ENCODE measurements at places on chromosomes 4 and X.

DNA sequence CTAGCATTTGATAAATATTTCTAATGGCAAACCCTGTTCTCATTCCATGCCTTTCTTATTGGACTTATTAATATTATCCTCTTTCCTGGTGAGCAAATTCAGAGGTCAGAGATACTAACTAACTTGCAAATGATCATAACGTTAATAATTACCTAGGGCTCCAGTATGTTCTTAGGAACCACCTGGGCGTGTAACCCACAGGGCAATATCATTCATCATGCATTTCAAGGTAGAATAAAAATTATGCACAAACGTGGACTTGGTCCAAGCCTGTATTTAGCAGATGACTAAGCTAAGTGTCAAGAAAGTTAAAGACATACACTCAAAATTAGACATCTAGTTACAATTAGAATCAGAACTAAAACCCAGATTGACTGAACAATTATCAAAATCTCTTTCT is 850.1 kb downstream of the TRIML1 start:
- DNase-seq, result no peak

DNA sequence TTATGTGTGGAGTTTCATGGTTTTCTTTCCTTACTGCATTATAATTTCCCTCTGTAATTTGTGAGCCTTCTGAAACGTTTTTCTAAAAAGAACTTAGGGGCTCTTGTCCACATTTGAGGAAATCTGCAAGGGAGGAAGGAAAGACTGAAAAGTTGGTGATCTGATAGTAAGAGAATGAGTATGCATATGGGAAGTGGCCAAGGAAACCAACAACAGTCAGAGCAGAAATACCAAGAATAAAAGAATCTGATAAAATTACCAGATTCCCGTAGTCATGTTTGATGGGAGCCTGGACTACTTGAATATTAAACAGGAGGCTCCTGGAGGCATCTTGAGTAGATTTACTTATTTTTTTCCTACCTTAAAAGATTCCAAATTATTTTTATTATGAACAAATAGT is 50.1 kb downstream of the MEPE start:
- DNase-seq, result no peak

- DNase-seq, result no peak
Measured at GRCh38 chr4:149523039-149523438, 292.6 kb downstream of the IQCM start.

DNA sequence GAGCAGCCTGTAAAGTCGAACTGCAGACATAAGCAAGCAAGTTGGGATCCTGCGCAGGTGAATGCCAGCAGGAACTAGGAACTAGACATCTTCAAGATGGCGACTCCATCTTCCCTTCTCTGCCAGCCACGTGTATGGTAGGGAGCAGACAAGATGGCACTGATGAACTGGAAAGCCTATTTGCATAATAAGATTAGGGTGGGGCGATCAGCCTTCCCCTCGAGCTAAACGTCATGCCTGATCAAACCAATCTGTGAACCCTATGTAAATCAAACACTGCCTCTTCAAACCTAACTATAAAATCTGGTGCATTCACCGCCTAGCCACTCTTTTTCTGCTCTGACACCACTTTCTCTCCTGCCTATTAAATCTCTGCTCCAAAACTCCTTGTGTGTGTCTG is 28.1 kb upstream of the LGI2 start:
- DNase-seq, result no peak

DNA sequence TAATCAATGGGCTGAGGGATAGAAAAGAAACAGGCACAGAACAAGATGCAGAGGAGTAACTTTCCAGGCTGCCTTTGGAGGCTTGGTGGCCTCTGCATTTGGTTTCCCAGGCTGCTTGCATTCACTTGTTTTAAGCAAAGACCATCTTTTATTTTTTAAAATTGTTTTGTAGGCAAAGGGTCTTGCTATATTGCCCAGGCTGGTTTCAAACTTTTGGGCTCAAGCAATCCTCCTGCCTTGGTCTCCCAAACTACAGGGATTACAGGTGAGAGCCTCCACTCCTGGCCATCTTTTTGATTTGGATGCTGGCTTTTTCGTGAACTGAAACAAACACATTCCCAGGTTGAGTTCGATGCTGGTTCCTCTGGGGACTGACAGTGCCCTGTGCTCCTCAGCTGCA is 74.1 kb downstream of the SLC9A6 start:
- DNase-seq, result no peak

DNA sequence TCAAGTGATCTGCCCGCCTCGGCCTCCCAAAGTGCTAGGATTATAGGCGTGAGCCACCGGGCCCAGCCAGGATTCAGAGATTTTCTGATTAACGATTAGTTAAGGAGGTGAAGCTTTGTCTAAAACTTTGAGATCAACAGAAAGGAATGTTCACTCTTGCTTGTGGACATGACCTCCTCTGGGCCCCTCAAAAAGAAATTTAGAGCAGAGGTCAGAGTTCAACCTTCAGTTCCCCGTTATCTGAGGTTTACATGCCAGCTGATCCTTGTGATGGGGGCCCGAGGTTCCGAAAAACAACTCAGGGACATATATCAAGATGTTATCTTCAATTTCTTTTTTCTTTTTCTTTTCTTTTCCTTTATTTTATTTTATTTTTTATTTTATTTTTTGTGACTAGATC is 54.6 kb downstream of the DDX3X start:
- no peak for DNase-seq

DNA sequence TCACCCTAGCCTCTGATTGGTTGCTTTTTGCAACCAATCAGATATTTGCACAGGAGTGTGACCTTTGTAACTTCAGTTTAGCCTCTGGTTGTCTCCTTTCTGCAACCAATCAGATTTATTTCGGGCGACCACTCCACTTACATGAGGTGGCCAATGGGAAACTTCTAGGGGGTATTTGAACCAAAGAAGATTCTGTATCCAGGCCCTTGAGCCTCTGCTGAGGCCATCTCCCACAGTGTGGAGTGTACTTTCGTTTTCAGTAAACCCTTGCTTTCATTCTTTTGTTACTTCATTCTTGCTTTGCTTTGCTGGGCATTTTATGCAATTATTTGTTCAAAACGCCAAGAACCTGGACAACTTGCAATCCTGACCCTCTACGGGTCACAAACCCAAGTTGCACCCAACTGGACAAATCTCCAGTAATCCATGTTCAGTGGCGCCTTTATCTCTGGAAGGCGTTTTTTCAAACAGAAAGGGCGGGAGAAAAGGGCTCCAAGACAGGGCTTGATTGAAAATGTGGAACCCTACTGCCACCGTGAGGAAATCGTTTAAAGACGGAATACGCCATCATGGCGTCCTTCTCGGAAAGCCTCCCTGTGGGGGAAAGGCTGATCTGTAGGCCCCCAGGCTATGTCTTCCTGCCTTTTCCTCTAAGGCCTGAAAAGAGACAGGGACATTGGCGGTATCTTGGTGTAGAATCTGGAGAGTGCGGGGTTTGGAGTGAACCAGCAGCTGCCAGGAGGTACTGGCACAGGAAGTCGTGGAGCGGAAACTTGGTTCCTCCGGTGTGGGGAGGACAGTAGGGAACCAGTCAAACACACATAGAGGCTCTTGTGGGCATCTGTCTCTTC is 184.6 kb downstream of the OR13H1 start:
- no peak for DNase-seq

- no peak for DNase-seq
Measured at GRCh38 chr4:155761916-155762315, 3.1 kb downstream of the GUCY1B1 start.

GRCh38 chr4:100694467-100694866 is 176.6 kb upstream of the EMCN start:
- no peak for DNase-seq

- DNase-seq, result no peak
Measured at GRCh38 chr4:38976308-38976707, 55.9 kb downstream of the TMEM156 start.

- no peak for DNase-seq
Measured at GRCh38 chrX:50852524-50852923, 38.5 kb upstream of the SHROOM4 start.

- no peak for DNase-seq
Measured at GRCh38 chr4:1368421-1369090, 21.5 kb downstream of the UVSSA start.

GRCh38 chr4:5222951-5223350 is 171.7 kb downstream of the STK32B start:
- DNase-seq, result no peak

- peak; percentile 87 for DNase-seq
Measured at GRCh38 chr4:1011022-1011665, at the start of gene FGFRL1. TSS of gene FGFRL1 (plus strand) at chr4:1011626. CDS start at chr4:1012486, 860 bp downstream.

DNA sequence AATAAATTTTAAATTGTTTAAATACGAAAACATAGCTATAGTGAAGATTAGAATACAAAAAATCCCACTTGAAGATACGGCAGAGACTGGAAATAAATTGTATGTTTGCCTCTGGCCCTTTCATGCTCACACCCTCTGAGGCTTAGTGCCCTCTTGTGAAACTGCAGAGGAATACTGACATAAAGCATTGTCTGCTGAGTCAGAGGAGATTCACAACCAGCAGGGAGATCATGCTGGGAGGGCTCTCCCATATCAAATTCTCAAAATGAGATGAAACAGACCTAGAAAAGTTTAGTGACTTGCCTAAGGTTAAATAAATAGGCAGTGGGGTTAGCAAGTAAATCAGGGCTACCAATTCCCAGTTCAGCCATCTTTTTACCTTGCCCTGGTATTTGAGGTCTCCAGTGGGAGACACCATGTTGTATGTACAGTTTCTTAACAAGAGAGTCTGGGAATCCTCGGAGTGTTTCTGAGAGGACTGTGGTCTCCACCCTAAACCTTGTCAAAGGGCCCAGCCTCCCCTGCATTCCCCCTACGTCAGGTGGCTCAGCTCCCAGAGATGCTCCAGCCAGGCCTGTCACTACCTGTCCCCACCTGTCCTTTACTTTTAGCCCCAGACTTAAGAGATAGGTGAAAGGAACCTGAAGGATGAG is 581.4 kb upstream of the DIPK2B start:
- DNase-seq, result peak; percentile 72

GRCh38 chr4:170270628-170271027 is 180.9 kb upstream of the AADAT start:
- no peak for DNase-seq

DNA sequence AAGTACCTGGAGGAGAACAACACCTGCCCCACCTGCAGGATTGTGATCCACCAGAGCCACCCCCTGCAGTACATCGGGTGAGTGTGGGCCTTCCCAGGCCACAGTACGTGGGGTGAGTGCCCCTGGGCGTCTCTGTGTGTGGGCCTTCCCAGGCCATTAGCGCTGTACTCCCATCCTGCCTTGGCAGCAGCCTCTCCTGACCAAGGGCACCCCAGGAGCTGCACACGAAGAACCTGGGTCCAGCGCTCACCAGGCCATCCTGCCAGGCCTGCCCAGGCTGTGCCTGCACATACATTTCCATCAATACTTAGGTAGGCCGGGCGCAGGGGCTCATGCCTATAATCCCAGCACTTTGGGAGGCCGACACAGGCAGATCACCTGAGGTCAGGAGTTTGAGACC is 29.3 kb downstream of the PCGF3 start:
- no peak for DNase-seq

DNA sequence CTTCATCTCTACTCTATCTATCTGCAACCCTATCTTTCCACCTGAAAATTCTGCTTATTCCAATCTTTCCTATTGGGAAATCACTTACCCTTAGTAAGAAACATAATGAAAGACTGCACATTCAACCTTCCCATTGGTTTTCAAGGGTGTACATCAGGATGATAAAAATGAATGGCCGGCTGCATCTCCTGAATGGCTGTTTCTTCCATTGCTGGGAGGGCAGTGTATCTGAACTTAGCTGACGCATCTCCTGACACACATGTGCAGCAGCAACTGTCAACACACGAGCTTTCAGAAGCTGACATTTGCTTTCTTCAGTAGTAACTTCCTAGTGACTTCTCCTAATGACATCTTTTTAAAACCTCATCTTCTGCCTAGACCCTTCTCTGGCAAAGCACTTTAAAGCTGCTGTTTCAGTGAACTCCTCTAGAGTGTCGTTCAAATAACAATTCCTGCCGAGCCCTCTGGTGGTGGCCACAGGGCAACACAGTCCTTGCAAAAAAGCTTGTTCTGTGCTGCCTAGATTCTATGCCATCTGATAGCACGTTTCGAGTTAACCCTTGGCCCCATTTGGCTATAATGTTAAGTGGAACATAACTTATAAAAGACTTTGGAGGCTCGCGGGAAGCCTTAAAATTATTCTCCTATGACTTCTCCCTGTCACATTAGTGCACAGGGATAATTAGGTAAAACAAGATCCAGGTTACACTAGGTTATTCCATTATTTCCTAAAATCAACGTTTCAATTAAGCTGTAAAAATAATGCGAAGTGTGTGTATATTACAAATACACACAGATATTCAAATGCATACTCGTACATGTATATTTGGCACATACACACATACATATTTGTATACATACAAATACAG is 2340.7 kb downstream of the PCDH7 start:
- peak; percentile 70 for DNase-seq

- no peak for DNase-seq
Measured at GRCh38 chrX:151974336-151975227, at the start of gene GABRE. TSS of gene GABRE (minus strand) at chrX:151974676. CDS start at chrX:151974625, 51 bp downstream.

DNA sequence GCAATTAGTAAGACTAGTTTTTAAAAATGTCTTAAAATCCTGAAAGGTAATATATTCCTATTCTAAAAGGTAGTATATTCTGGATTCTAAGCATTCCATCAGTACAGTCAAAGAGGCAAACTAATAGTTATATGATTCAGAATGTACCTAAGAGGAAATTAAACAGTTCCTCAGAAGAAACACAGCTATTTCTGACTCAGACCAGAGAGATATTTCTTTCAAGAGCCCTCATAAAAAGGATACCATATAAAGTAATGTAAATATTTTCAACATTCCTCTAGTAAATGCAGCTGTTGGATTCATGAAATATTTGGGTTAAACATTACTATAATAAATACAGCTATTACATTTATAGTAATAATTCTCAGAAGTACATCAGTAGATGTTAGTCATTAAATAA is 358.3 kb downstream of the MAGEB5 start:
- no peak for DNase-seq

GRCh38 chr4:84503495-84504437 is 4.7 kb upstream of the NKX6-1 start:
- DNase-seq, result peak; percentile 79

GRCh38 chr4:87465739-87466366 is 43.5 kb downstream of the NUDT9 start:
- DNase-seq, result peak; percentile 75

DNA sequence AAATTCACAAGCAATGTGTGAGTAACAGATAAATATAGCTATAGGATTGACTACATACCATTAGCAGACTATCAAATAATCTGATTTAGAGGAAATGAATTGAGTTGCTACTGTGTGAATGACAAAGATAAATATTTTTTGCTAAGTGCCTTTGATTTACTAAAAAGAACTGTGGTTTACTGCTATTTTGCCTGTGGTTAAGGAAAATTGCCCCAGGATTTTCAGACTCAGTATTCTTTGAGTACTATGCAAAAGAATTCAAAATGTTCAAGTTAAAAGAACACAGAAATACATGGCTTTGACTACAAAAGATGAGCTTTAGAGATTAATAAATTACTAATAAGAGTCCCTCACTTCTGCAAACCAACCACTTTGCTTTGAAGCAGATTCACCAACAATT is 853.8 kb downstream of the ADGRL3 start:
- no peak for DNase-seq

- no peak for DNase-seq
Measured at GRCh38 chrX:126658447-126658846, 105.8 kb upstream of the DCAF12L1 start.
